ENCODE measurements at places on chromosomes 7 and 10.
A peak's percentile ranks its signal among the peaks of the same experiment; 100 is the strongest.

DNA sequence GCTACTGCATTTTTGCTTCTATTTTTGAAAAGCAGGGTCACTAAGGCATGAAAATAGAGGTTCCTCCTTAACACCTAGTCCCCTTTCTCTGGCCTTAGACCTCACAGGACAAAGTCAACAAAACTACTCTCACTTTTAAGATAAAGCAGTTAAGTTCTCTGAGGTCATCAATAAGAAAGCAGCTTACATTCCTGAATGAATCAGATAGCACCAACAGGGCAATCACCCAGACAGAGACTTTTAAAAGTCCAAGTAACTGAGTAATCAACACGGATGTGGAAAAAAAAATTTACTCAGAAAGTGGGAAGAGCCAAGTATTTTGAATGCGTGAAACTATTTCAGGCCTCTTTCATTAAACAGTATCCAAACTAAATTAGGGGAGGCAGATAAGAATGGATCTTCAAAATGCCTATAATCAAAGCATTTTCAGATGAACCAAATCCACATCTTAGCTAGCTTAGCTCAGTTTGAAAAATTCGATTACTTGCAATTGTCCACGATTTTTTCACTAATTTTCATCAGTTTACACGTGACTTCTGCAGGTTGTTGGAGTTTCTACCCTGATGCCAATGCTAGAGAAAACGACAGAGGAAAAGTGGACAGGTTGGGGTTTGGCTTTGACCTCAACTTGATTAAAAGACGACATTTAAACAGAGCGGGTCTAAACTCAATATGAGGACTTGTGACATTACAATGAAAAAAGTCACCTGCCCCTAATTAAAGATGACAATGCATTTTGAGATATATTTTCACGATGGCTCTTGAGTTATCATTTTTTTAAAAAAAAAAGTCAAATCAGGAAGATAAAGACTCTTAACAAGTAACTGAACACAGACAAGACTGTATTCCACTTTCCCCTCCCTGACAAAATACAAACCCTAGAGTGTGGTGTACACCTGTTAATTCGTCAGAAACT is 1.6 kb downstream of the BEND7 start:
- no peak for DNase-seq

DNA sequence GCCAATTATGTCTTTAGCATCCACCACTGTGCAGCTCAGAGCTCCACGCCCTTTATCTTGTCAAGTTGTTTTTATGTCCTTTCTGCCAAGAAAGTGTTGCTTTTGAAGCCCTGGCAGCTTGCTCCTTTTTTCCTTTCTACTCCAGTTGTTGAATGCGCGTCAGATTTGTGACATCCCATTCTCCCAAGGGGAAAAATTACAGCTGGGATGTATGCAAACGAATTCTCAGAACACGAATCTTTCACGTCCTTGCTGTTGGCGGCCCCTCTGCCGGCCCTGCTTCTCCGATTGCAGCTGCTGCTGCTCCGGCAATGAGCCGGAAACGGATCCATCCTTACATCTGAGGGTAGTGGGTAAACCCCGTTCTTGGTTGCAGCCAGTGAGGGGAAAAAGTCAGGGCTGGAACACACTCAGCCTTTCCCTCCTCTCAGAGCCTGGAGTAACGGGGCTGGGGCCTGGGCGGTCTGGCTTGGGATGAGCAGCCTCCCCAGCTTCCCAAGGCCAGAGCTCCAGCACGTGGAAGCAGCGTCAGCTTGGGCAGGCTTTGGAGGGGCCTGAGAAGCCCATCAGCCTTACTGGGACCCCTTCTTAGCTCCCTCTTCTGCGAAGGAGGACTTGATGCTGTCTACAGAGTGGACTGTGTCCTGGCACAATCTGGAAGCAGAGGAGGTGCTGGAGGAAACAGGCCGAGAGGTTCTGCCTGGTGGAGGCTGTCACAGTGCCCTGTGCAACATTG is 79.0 kb upstream of the CHST15 start:
- no peak for DNase-seq

DNA sequence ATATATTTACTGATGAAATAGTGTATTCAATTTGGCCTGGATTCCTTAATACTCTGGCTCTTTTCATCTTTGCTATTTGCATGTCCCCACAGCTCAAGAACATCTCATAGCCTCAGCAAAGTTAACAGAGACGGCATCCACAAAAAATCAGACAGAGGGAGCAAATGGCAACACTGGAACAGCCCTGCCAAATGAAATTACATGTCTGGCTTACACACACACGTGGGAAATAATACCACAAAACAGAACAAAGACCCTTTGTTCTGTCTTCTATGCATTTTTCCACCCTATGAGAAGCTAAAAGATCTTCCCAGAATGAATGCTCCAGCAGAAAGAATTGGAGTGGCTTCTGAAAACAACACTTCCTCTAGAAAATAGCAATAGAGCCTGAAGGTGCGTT is 139.5 kb downstream of the ALOX5 start:
- no peak for DNase-seq

DNA sequence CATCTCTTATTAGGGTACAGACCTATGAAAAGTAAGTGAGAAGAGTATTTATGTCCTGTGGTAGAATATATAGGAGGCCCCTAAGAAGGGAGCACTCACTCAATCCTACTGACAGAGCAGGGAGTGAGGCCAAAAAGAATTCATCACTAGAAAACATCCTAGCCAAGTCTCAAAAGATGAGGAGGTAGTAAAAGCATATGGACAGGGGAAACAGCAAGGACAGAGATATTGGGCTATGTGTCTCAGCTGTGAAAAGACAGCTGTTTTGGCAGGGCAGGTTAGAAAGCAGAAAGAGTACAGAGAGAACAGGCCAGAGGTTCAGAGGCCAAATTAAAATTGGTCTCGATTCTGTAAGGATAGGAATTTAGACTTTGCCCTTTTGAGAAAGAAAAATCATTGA is 548.3 kb upstream of the ANKRD30A start:
- DNase-seq = no peak

- no peak for DNase-seq
These were observed 80.8 kb downstream of the ARHGAP22 start for GRCh38 chr10:48523820-48524758.

GRCh38 chr10:27482984-27483956 is 20.8 kb upstream of the RAB18 start:
- DNase-seq = no peak

GRCh38 chr10:51421853-51422252 is 277.5 kb downstream of the CSTF2T start:
- no peak for DNase-seq

DNA sequence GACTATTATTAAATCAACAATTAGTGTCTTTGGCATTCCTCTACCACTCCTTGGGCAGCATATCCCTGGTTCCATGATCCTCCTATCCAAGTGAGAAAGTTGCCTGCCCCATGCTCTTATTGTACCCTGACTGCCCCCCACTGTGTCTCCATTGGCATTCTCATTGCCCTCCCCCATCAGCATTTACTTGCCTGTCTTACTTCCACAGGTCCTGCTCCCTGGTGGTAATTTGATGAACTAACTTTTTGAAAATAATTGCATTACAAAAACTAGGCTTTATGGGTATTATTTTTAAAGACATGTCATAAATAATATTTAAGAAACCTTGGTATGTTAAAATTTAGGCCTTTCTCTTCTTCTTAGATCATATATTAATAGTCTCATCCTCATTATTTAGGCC is 346.4 kb downstream of the PCLO start:
- no peak for DNase-seq

DNA sequence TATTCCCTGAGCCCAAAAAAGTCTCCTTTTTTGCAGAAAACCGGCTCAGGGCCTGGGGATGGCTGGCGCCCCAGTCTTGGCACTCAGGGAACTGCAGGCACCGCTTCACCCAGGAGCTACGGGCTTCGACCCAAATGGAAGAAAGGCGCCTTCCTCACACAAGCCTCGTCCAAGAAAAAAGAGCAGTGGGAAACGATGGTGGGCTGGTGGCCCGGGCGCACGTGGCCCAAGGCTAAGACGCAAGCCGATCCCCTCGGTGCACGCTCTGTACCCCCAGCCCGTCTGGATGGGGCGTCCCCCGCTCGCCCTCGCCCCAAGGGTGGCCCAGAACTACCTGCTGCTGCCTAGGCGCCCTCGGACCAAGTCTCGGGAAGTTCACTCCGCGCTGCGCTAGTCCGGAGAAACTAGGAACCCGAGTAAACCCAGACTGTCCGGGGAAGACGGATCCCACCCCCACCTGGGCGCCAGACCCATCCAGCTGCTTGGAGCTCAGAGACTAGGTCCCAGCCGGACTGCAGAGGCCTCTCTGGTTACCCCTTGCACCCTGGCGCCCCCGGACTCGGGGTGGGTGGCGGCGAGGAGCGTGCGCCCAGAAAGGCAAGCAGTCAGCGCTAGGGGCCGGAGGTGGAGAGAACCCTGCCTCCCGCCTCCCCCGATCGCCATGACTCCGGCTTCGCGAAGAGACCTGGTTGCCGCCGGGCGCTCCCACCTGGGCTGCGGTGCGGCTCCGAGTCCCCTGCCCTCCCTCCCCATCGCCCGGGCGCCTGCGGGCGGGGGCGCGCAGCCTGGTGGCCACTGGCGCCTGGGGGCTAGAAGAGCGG is 76.4 kb downstream of the CALN1 start:
- no peak for DNase-seq

DNA sequence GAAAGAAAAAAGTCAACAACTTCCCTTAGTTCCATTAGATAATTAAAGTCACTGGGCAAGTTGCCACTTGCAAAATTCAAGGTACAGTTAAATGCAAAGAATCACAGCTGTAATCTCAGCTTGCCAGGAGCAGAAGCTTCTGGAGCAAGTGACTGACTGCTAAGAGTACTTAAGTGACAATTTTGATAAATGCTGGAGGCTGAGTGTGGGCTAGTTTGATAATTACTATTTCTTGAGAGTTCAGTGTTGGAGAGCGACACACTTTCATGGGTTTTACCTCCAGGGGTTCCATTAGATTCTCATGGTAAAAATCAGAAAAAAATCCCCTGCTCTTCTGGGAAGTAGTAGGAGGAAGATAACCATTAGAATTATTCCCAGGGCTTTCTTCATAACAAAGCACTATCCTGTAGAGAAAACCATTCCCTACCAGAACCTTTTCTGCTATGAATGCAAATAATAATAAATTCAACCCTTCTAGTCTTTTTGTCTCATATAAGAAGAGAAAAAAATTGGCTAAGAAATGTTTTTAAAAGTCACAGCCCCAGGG is 486.3 kb downstream of the POM121L12 start:
- DNase-seq = no peak

DNA sequence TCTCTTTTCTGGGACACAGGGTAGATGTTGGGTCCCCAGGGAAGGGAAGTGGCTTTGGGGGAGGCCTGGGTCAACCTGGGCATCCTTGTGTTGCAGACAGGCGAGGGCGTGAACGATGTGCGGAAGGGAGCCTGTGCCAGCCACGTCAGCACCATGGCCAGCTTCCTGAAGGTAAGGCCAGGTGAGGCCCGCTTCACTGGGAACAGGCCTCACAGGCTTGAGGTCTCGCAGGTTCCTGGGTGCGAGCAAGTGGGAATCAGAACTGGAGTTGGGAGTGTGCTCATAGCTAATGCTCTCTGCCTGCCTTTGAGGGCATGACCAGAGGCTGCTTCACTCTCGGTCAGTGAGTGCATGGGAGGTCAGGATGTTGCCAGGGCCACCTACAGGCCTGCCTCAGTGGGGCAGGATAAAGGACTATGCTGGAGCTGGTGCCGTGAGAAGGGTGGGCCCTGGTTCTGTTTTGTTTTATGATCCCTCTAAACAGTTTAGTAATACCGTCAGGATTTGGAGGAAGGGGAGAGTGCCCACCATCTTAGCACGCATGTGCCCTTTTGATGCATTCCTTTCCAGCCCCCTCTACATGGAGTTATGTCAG is 8.4 kb downstream of the DBNL start:
- DNase-seq = no peak

- no peak for DNase-seq
These were observed 266.4 kb upstream of the TCERG1L start for GRCh38 chr10:131577786-131578471.

- DNase-seq = no peak
These were observed 18.0 kb downstream of the VSIR start for GRCh38 chr10:71755179-71755879.

GRCh38 chr10:53406532-53406931 is 633.9 kb upstream of the MBL2 start:
- DNase-seq = no peak

- no peak for DNase-seq
These were observed 712.1 kb downstream of the PHTF2 start for GRCh38 chr7:78510580-78511188.

DNA sequence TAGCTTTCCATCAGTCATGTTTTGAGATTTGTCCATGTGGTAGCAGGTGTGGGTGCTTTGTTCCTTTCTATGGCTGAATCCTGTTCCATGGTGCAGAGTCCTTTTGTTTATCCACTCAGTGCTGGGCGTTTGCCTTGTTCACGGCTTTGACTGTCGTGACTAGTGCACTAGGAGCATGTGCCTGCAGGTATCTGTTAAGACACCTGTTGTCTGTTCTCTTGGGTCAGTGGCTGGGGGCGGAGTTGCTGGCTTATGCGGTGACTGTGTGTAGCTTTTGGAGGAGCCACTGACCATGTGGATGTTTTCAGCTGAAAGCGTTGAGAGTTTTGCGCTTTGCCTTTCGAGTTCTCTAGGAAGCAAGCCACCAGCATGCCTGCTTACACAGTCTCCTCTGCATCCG is 573.1 kb upstream of the FOXK1 start:
- DNase-seq = no peak

GRCh38 chr7:87218796-87219544 is 562 bp downstream of the TMEM243 start:
- no peak for DNase-seq

DNA sequence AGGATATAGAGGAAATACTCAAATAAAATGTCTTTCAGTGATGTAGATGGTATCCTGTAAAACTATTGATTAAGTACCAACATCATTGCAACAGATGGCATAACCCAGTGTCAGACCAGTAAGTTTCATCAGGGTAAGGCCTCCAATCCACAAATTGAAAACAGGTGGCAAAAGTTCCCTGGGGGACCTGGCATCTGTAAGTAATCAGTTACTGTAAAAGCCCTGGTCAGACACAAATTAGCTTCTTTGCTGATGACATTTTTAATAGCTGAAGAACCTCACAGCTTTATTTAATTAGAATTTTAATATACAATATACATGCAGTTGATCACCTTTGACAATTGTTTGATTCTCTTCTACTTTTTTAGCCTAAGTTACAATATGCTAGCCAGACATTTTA is 152.5 kb downstream of the PLXDC2 start:
- DNase-seq = no peak

GRCh38 chr10:110057456-110057855 is 49.7 kb downstream of the ADD3 start:
- no peak for DNase-seq

GRCh38 chr7:73369622-73370021 is 41.7 kb downstream of the FKBP6 start:
- DNase-seq = no peak

- DNase-seq = peak; percentile 89
These were observed at the start of gene ORAI2 for GRCh38 chr7:102433219-102434038. ORAI2 (plus strand) TSS chr7:102433575; CDS start chr7:102438957, 5,382 bp downstream.

Measured in activated CD8-positive, alpha-beta memory T cell treated with anti-CD3 and anti-CD28 coated beads for 1 hour (primary cell).